ENCODE measurements at places on chromosomes 7 and 10.

- no peak for DNase-seq
These were observed 156.5 kb upstream of the PLPP4 start for GRCh38 chr10:120300513-120300912.

DNA sequence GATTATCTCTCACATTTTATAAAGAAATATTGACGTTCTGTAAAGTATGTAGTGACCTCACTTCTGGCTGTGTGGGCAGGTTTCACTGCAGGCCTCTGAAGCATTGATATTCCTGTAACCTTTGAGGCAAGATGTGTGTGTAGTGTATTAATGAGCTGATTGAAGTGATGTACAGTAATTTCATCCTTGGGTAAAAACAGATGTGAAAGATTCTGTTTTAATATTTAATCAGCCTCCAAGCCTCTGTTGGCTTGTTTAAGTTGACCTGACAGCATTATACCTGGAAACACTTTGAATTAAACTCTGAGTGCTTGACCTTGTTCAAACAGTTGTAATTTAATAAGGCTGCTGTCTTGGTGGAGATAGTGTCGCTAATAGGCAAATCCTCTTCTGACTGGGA is 74.9 kb downstream of the KAT6B start:
- no peak for DNase-seq

- no peak for DNase-seq
These were observed 117.2 kb downstream of the PTPN20 start for GRCh38 chr10:47028466-47028865.

GRCh38 chr7:44486693-44487092 is 3.8 kb downstream of the NUDCD3 start:
- no peak for DNase-seq

DNA sequence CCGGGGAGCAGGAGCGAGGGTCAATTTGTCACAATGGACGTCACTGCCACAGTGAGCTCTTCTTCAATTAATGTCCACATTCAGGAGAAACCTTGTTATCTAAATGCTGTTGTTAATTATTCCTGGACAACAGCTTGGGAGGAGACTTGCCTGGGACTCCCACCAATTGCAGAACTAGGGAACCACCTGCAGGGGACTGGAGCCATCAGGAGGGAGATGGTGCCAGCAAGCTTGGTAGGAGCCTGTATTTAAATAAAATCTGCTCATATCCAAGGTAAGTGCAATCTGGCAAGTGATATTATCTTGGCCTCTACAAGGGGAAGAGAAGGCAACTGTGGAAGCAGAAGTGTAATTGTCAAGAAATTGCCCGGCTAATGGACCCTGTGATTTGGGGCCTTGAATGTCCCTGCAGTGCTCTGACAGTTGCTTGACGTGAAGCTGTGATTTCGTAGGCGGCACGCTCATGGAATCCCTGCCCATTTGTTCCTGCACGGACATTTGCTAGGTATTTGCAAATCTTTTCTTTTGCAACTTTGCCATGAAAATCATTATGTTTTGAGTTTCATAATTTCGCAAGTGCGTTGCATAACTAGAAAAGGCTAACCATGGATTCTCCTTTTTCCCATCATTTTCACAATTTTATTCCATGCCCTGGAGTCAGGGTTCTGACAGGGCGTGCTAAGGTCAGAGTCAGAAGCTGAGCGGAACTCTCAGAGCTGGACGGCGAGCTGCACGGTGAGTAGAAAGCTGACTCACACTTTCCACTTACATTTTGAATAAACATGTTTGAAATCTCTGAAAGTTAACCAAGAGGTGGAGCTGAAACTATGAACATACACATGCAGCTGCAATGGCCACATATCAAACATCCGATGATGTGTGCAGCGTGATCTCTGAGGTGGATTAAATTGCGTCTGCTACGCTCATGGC is 84.9 kb upstream of the TCERG1L start:
- DNase-seq, result no peak

DNA sequence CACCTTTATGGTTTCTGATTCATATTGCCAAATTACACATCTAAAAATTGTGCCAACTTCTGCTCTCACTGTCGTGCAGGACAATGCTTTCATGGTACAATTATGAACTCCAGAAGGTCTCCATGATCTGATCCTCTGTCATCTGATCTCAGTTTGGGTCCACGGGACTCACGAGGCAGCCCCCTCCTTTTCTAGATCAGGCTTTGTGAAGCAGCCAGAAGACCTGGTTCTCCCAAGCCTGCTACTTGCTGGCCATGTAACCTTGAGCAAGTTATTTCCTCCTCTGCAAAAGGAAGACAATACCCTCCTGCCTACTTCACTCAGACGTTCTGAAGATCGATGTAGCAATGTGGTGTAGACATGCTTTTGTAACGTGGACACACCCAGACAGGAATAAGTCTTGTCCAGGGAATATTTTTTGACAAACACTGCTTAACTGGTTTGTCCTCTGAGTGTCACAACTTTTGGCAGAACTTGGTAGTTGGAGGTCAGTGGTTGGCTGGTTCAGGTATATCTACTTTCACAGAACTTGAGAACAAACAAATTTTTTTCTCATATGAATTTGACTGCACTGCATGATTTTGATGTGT is 19.6 kb downstream of the CALML3 start:
- DNase-seq, result no peak

DNA sequence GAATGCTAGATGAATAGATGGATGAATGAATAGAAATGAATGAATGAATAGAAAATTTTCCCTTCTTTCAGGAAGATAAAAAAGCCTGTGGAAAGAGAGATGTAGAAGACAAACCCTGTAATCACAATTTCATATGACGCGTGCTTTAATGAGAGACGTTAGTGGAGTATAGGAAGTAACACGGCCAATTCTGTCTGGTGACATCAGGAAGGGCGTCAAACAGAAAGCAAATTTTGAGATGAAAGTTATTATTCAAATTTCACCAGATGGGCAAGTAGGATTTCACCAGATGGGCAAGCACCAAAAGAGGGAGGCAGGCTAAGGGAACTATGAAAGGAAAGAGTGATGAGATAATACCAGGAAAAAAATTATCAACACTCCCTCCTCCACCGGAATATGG is 128.9 kb upstream of the PRSS1 start:
- DNase-seq, result no peak

- no peak for DNase-seq
These were observed 97.6 kb downstream of the PRPF18 start for GRCh38 chr10:13684252-13684791.

Measured in stimulated activated CD4-positive, alpha-beta T cell treated with anti-CD3 and anti-CD28 coated beads, Interleukin-2, amount 100 ng/mL, for 48 hours (primary cell).